ENCODE measurements at places on chromosomes 4 and X. TPM values are rescaled to one million over a fixed set of nuclear protein-coding genes. Genes with fewer than 3 reads are reported as not detected.

- no peak for DNase-seq
These were observed 587.1 kb upstream of the CPEB2 start for GRCh38 chr4:14415146-14415545.

DNA sequence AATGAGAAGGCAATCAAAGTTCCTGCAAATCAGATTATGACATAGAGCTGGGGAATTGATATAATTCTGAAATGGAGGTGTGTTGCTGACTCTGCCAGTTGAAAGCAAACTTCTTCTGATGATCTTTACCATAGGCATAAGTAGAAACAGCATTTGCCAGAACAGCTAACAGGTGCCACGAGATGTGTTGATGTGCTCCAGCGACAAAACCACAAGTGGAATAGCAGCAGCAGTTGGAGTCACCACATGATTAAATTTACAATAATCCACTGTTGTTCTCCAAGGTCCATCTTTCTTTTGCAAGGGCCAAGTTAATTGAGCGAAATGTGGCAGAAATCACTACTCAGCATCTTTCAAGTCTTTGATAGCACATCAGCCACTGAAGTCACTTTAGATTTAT is 3.7 kb upstream of the OSTC start:
- DNase-seq = no peak

GRCh38 chr4:101801958-101802357 is 11.4 kb downstream of the BANK1 start:
- DNase-seq = no peak

- DNase-seq = no peak
These were observed 48.4 kb upstream of the MAP3K15 start for GRCh38 chrX:19563746-19564145.

DNA sequence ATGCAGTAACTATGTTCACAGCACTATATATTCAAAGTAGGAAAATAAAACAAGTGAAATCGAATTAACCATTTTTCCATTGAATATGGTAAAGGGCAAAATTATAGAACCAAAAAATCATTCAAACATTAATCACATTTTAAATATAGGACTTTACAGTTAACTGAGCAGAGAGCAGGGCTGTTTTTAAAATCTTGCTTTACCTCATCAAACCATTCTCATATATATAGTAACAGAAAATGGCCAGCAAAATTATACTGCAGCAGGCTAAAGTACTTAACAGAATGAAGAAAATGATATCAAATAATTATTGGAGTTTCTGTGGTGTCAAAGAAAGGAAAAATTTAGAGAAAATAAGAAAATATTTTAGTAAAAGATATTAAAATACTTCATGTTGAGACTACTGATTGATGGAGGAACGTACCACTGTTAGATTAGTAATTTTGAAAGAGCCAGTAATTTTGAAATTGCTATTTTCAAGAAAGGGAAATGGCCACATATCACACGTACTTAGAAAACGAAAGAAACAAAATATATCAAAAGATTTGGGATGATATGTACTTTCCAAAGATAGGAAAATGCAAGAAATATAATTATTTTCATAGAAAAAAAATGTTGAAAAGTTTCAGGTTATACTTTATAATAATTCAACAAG is 813.7 kb downstream of the DMD start:
- DNase-seq = no peak

DNA sequence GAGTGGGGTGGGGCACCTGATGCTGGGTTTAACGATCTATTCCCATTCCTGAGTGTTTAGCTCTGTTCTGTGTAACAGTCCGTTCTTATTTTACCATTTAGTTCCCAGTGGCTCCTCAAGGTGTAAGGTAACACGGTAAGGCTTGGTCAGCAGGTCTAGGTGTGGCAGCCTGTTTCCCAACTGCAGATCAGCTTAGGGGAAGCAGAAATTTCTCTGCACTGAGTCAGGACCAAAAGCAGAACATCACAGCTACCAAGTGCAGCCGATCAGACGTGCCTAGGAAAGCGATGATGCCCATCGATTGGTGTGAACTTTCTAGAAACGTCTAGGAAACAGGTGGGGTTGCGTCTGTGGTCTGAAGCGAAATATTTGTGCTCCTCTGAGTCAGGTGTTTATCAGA is 240.1 kb downstream of the STIM2 start:
- no peak for DNase-seq

DNA sequence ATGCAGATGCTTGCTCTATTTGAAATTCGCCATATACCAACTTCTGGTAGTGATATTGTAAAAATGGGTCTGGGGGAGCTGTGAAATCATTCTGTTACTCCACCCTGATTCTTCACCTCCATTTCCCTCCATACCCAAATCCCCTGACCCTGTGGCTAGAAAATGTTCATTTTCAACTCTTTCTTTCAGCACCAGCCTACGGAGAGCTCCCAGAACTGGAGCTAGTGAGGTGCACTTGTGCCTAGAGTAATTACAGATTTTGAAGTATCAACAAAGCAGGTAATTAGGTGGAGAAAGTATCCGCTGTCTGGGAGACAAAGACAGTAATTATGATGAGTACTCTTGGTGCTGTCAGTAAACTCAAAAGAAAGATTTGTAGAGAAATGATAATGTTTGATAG is 8.1 kb downstream of the ARHGAP36 start:
- no peak for DNase-seq

DNA sequence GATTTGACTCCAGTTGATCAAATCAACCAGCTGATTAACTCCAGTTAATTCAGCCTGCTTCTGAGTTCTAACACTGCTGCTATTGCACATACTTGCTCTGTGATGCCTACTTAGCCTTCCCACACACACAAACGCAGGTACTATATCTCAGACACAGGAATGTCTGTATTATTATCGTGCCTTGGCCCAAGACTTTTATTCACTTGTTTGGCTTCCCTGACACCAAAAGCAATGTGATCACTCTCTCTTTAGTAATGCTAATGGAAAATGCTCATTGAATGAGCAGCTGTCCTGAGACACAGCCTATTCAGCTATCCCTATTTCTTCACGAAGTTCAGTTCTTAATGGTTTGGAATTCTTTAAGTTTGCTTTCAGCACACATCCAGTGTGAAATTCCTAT is 356.4 kb upstream of the CXorf51A start:
- DNase-seq = no peak

- no peak for DNase-seq
These were observed 31.1 kb upstream of the CLNK start for GRCh38 chr4:10715696-10716095.

GRCh38 chr4:4849106-4849505 is 10.4 kb upstream of the MSX1 start:
- DNase-seq = no peak

DNA sequence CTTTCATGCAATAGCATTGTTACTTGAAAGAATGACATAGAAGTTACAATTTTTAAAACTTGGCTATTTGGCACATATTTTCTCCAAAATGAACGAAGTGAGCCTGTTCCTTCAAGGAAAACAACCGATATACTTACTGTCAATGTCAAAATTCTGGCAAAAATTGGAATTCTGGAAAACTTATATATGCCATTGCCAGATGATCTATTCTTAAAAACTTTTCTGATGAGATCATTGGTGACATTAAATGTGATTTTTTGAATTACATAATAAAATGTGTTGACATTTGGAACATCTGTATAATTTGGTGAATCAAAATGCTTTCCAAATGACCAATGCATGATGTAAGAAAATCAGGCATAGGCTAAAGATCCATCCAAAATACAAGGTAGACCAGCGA is 209.0 kb downstream of the SCFD2 start:
- DNase-seq = no peak

DNA sequence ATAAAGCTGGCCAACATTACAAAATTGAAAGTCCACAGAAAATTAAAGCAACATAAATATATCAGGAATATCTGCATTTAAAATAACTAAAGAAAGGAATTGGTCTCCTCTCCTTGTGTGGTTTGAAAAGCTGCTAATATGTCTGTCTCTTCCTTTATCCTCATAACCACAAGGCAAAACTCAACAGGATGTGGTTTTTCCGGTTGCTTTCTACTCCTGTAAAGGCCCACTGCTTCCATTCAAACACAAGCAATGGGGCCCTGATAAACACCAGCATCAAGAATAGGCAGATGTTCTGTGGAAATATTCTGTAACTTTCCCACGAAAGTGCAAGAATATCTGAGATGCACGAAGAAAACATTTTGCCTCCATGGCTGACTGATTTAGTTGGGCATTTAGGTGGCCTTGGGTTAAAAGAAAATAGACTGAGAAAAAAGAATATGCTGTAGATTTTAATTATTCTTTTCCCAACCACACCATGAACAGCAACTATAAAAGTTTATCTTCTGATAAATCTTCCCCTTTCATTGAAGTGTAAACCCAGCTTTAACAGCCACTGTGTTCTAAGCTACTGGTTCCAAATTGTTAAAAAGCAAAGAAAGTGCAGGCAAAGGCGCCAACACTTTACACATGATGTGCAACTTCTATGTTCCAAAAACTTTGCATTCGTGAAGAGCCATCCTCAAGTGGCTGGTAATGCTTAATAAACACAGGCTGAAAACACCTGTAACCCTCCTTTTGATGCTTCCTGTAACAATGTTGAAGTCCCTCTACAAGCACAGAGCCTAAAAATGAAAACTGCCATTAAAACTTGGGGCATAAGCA is 50.5 kb upstream of the NDST3 start:
- DNase-seq = no peak

DNA sequence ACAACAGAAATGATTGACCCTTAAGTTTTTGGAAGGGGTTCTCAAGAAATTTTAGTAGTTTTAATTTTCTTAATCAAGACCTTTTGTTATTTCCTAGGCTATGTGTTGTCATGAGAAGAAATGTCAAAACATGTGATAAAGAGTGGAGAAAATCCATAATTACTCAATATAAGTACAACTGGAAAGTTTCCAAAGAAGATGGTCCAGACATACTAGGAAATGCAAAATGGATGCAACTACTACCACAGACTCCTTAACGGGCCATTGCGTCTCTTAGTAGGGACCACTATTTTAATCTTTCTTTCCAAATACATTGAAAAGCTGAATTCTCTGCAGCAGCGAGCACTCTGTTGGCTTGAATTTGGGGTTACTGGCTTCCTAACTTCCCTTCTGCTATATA is 148.8 kb downstream of the NWD2 start:
- no peak for DNase-seq

- DNase-seq = no peak
These were observed 491.1 kb downstream of the PACRGL start for GRCh38 chr4:21191317-21191716.

DNA sequence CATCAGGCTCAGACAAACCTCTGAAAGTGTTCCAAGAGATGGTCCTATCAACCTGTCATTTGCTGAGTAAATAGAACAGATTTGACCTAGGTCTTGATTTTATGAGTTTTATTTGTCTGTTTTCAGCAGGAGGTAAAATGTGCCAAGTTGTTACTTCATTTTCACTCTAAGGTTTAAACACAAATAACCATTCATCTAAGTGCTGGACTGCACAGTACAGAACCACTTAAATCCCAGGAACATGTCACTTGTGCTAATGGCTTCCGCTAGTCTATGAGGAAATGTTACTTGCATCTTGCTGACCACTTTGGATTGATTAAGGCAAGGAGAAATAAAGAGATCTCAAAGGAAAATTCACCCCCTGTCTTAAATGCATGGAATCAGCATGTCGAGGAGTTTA is 660.7 kb downstream of the SMARCA1 start:
- DNase-seq = no peak

- DNase-seq = no peak
These were observed 128.8 kb downstream of the SORBS2 start for GRCh38 chr4:185683222-185683621.

DNA sequence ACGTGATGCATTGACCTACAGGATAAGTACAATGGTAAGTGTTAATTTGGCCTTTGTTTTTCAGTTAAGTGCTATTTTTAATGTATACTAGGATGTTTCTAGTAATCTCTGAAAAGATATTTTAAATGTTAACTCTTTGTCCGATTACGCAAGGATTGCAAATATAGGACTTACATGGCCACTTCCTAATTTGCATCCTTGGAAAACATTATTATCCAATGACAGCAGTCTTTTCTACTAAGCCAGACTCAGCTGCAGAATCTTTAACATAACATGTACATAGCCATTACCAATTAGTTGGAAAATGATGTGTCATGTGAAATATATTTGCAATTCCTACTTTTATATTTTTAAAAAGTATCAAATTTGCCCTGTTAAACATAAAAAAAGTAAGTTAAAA is 124.7 kb downstream of the MID1 start:
- DNase-seq = no peak

DNA sequence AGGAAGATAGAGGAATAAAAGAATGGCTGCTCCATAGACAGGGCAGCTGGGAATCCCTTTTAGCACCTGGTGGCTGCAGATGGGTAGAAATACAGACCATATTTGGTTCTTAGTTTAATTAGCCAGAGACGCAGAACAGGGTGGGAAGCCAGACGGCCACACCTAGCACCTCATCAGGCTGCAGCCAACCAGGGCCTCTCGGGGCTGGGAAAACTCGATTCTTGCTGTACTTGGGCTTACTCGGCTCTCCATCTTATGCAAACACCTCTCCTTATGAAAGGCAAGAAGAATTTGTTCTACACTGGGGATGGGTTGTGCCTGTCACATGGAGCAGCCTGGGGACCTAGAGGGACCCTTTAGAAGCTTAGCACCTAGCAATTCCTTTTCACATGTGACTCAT is 19.7 kb downstream of the IRAK1 start:
- DNase-seq = no peak

DNA sequence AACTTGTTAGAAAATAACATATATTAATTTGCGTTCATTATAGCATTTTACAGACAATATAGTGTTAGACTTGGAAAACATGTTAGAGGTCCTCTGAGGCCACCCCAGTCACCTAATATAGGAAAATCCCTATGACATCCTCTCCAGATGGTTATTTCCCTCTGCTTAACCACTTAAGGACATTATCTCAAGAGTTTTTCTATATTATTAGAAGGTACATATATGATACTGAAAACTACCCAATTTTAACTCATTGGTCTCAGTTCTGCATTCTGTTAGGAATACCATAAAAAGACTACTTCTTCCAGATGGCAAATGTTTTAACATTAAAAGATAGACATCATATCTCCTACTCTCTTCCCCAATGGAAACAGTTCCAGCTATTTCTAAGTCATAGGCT is 21.4 kb downstream of the PTPN13 start:
- DNase-seq = no peak

- DNase-seq = no peak
These were observed 70.5 kb upstream of the TSPAN5 start for GRCh38 chr4:98728871-98729270.

DNA sequence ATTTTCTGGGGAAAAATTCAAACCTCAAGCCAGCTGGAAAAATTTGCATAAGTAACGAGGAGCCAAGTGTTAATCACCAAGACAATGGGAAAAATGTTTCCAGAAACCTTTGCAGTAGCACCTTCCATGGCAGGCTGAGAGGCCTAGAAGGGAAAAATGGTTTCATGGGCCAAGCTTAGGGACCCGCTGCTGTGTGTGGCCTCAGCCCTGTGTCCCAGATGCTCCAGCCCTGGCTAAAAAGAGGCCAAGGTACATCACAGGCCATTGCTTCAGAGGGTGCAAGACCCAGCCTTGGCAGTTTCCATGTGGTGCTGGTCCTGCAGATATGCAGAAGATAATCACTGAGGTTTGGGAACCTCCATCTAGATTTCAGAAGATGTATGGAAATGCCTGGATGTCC is 98.3 kb upstream of the NWD2 start:
- no peak for DNase-seq

GRCh38 chrX:105543283-105543682 is 279.1 kb upstream of the NRK start:
- no peak for DNase-seq

Gene NCAPG
- 11.8 TPM for total RNA-seq

Gene IL21
- total RNA-seq = not detected

Gene HELT
- total RNA-seq = not detected

Gene CPZ
- 4.9 TPM for total RNA-seq

Gene BTC
- total RNA-seq = 1.4 TPM

Gene EFHC2
- 0.21 TPM for total RNA-seq

Gene PDLIM5
- total RNA-seq = 76.7 TPM

Gene FAM184B
- total RNA-seq = 0.12 TPM
